ENCODE measurements at places on chromosomes 7 and 10. TPM values are rescaled to one million over a fixed set of nuclear protein-coding genes. Genes with fewer than 3 reads are reported as not detected.

The NPFFR1 gene
- total RNA-seq = 0.59 TPM

The PAOX gene
- total RNA-seq = 10.1 TPM

The CALD1 gene
- 499 TPM for total RNA-seq

The SRRM3 gene
- 6.6 TPM for total RNA-seq

GRCh38 chr10:71234970-71235685, 22.8 kb downstream of the UNC5B start:
- H3K27me3 ChIP-seq = no peaks in the 10 kb centered on the region
- H3K4me3 ChIP-seq = no peak overlapping the region
- H3K36me3 ChIP-seq = no peaks in the 10 kb centered on the region
- DNase-seq = no peak
- H3K4me1 ChIP-seq = peaks cover 5% of the 10 kb centered on the region

GRCh38 chr10:116741391-116742351, 695 bp downstream of the HSPA12A start:
- H3K4me3 ChIP-seq = peak overlapping the region; percentile 92
- no peaks in the 10 kb centered on the region for H3K36me3 ChIP-seq
- no peaks in the 10 kb centered on the region for H3K27me3 ChIP-seq
- peak overlapping the region; percentile 83 for H3K27ac ChIP-seq
- peaks cover 19% of the 10 kb centered on the region for H3K4me1 ChIP-seq
- DNase-seq = peak; percentile 66

DNA sequence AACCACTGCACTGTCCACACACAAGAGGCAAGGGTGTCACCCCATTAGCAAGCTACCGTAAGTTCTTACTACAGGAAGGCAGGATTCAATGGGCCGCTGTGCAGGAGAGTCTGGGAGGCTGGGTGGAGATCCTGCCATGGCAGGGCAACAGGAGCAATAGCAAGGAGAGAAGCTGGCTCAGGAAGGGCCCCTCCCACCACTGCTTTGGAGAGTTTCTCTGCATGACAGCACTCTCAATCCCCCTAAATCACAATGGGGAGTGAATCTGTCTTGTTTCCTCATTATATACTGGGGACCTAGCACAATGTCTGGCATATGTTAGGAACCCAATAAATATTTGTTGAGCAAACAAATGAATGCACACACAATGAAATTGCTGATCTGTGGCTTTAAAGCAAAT, 83.2 kb upstream of the SFMBT2 start:
- no peaks in the 10 kb centered on the region for H3K36me3 ChIP-seq
- H3K4me3 ChIP-seq = no peak overlapping the region
- no peaks in the 10 kb centered on the region for H3K27me3 ChIP-seq
- DNase-seq = no peak
- no peak overlapping the region for H3K27ac ChIP-seq
- H3K4me1 ChIP-seq = peaks cover 6% of the 10 kb centered on the region

DNA sequence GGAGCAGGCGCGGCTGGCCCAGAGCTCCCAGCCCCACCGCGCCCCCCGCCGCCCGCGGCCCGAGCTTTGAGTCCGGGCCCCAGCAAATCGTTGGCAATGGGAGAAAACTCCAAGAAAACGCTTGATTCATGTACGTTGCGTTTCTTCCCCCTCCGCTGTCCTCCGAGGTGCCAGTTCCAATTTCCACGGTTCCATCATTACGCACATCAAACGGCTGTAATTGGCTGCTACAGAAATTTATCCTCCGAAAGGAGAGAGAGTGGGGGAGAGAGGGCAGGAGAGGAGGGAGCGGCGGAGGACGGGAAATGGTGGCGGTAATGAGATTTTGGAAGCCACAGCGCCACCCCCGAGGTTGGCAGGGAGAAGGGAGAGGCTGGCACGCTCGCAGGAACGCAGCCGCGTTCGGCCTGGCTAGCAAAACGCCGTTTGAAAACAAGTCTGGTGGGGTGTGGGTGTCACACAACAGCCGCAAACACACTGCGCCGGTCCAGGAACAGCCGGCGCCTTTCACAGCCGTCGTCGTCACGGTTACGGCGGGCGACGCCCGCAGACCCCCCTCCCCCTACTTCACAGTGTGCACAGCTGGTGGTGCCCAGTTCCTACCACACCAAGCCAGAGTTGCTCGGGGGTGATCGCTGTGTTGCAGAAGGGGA, 57.5 kb downstream of the UNCX start:
- H3K4me1 ChIP-seq = peaks cover 2% of the 10 kb centered on the region
- H3K27me3 ChIP-seq = no peaks in the 10 kb centered on the region
- H3K27ac ChIP-seq = no peak overlapping the region
- DNase-seq = no peak
- H3K36me3 ChIP-seq = no peaks in the 10 kb centered on the region

- H3K27ac ChIP-seq = no peak overlapping the region
- DNase-seq = no peak
- no peaks in the 10 kb centered on the region for H3K36me3 ChIP-seq
- H3K27me3 ChIP-seq = no peaks in the 10 kb centered on the region
- no peak overlapping the region for H3K4me3 ChIP-seq
These were observed 27.3 kb downstream of the RALA start for GRCh38 chr7:39650676-39651075.

- no peaks in the 10 kb centered on the region for H3K27me3 ChIP-seq
- H3K4me1 ChIP-seq = no peaks in the 10 kb centered on the region
- H3K36me3 ChIP-seq = no peaks in the 10 kb centered on the region
- no peak overlapping the region for H3K27ac ChIP-seq
These were observed 66.5 kb downstream of the DGKB start for GRCh38 chr7:14836006-14836405.

- no peak overlapping the region for H3K27ac ChIP-seq
- peak; percentile 20 for DNase-seq
- no peaks in the 10 kb centered on the region for H3K27me3 ChIP-seq
- H3K4me1 ChIP-seq = peaks cover 3% of the 10 kb centered on the region
- peak overlapping the region; percentile 55 for H3K4me3 ChIP-seq
These were observed 920 bp downstream of the TES start for GRCh38 chr7:116211006-116211912.

DNA sequence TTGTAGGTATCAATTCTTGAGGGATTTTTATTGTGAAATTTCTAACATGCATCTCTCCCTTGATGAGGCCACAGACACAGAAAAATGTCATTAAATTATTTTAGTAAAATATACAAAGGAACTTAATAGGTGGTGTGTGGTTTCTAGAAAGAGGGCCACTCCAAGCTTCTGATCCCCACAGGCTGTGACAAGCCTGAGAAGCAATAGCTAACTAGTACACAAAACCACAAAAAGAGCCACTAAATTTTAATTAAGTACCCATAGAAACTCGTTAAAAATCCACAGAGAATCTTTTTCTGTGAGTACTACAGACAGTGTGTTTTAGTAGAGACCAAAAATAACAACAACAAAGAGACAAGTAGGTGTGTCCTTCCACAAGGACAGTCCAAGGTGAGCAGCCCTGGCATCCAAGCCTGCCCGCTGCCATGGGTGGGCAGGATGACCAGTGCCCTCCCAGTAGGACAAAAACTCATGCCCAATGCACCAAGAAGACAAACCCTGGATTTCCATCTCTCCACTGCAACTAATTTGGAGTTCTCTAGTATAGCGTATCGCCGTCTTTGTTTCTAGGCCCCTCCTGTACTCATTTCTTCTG, 81.0 kb downstream of the RNF216 start:
- no peak overlapping the region for H3K4me3 ChIP-seq
- DNase-seq = no peak
- H3K36me3 ChIP-seq = no peaks in the 10 kb centered on the region
- H3K27ac ChIP-seq = no peak overlapping the region

- peak overlapping the region; percentile 19 for H3K4me3 ChIP-seq
- no peaks in the 10 kb centered on the region for H3K27me3 ChIP-seq
- no peaks in the 10 kb centered on the region for H3K36me3 ChIP-seq
- H3K4me1 ChIP-seq = peaks cover 2% of the 10 kb centered on the region
- DNase-seq = no peak
- H3K27ac ChIP-seq = no peak overlapping the region
These were observed 32.4 kb downstream of the CCSER2 start for GRCh38 chr10:84360637-84361365.

- no peak overlapping the region for H3K4me3 ChIP-seq
- H3K27ac ChIP-seq = no peak overlapping the region
- H3K4me1 ChIP-seq = peaks cover 1% of the 10 kb centered on the region
- no peaks in the 10 kb centered on the region for H3K36me3 ChIP-seq
These were observed 3.3 kb downstream of the PLXDC2 start for GRCh38 chr10:19819419-19820033.

DNA sequence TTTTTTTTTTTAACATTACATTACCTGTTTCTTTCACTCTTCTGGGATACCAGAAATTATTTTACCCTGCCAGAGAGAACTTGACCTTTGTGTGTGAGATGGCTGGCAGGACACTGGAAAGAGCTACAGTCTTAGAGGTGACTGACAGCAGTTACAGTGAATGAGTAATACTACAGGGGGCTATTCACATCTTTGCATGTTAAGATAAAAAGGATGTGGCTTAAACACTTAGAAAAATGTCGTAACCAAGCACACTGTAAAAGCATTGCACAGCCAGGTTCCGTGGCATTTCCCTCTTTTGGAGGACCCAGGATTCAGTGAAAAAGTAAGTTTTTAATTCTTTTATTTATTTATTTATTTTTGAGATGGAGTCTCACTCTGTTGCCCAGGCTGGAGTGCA, 18.8 kb upstream of the TBC1D12 start:
- H3K27ac ChIP-seq = no peak overlapping the region
- no peaks in the 10 kb centered on the region for H3K4me1 ChIP-seq
- DNase-seq = no peak
- no peak overlapping the region for H3K4me3 ChIP-seq
- H3K36me3 ChIP-seq = no peaks in the 10 kb centered on the region

DNA sequence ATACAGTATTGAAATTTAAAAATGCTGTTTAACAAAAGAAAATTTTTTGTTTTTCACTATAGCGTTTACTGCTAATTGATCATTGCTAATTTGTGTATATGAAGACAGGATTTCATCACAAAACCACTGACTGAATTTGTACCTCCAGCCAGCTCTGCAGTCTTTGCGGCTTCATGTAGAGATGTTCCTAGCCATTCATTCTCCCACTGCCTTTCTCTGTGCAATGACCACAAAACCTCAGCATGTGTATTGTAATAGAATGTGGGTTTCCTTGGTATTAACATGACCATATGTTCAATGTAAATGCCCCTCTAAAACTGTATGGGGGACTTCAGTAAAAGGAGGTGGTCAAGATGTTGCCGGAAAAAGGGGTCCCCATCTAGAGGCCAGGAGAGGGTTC, 81.1 kb upstream of the STEAP1B start:
- H3K27me3 ChIP-seq = no peaks in the 10 kb centered on the region
- no peaks in the 10 kb centered on the region for H3K36me3 ChIP-seq
- H3K27ac ChIP-seq = no peak overlapping the region
- DNase-seq = no peak
- no peak overlapping the region for H3K4me3 ChIP-seq

- H3K4me3 ChIP-seq = no peak overlapping the region
- DNase-seq = no peak
- no peaks in the 10 kb centered on the region for H3K36me3 ChIP-seq
- H3K4me1 ChIP-seq = no peaks in the 10 kb centered on the region
- no peaks in the 10 kb centered on the region for H3K27me3 ChIP-seq
These were observed 81.0 kb upstream of the LRRC4 start for GRCh38 chr7:128112018-128112780.

- H3K27me3 ChIP-seq = no peaks in the 10 kb centered on the region
- H3K27ac ChIP-seq = no peak overlapping the region
- no peaks in the 10 kb centered on the region for H3K4me1 ChIP-seq
- H3K36me3 ChIP-seq = no peaks in the 10 kb centered on the region
- no peak overlapping the region for H3K4me3 ChIP-seq
These were observed 109.0 kb downstream of the ST7 start for GRCh38 chr7:117062300-117062699.

- no peak overlapping the region for H3K27ac ChIP-seq
- no peaks in the 10 kb centered on the region for H3K36me3 ChIP-seq
- no peak for DNase-seq
- peaks cover 3% of the 10 kb centered on the region for H3K4me1 ChIP-seq
- no peaks in the 10 kb centered on the region for H3K27me3 ChIP-seq
These were observed 229.5 kb downstream of the PTEN start for GRCh38 chr10:88092973-88093372.

GRCh38 chr7:26614503-26614902, 249.9 kb downstream of the SKAP2 start:
- DNase-seq = no peak
- H3K27ac ChIP-seq = no peak overlapping the region

- no peak for DNase-seq
- no peak overlapping the region for H3K4me3 ChIP-seq
- no peaks in the 10 kb centered on the region for H3K36me3 ChIP-seq
- H3K27me3 ChIP-seq = no peaks in the 10 kb centered on the region
- H3K27ac ChIP-seq = no peak overlapping the region
- peaks cover 3% of the 10 kb centered on the region for H3K4me1 ChIP-seq
These were observed 598 bp downstream of the SLC16A12 start for GRCh38 chr10:89534826-89535166.

GRCh38 chr10:59108886-59109288, 67.6 kb upstream of the PHYHIPL start:
- no peak overlapping the region for H3K4me3 ChIP-seq
- H3K36me3 ChIP-seq = no peaks in the 10 kb centered on the region
- DNase-seq = no peak
- H3K27me3 ChIP-seq = no peaks in the 10 kb centered on the region
- H3K4me1 ChIP-seq = no peaks in the 10 kb centered on the region

GRCh38 chr10:114829160-114829909, 7.8 kb downstream of the FHIP2A start:
- H3K27me3 ChIP-seq = no peaks in the 10 kb centered on the region
- no peak overlapping the region for H3K27ac ChIP-seq
- no peak overlapping the region for H3K4me3 ChIP-seq
- no peaks in the 10 kb centered on the region for H3K36me3 ChIP-seq
- DNase-seq = no peak

GRCh38 chr10:67935223-67935622, 50.8 kb downstream of the SIRT1 start:
- H3K4me1 ChIP-seq = no peaks in the 10 kb centered on the region
- H3K36me3 ChIP-seq = no peaks in the 10 kb centered on the region
- no peak overlapping the region for H3K4me3 ChIP-seq
- no peak for DNase-seq
- no peak overlapping the region for H3K27ac ChIP-seq

GRCh38 chr10:99844433-99844955, 62.1 kb downstream of the ABCC2 start:
- no peaks in the 10 kb centered on the region for H3K4me1 ChIP-seq
- H3K27ac ChIP-seq = no peak overlapping the region
- H3K36me3 ChIP-seq = no peaks in the 10 kb centered on the region
- DNase-seq = no peak
- no peaks in the 10 kb centered on the region for H3K27me3 ChIP-seq
- H3K4me3 ChIP-seq = no peak overlapping the region

All from ovary (tissue), 10 donors.